ENCODE measurements at places on chromosomes 12 and 14.

DNA sequence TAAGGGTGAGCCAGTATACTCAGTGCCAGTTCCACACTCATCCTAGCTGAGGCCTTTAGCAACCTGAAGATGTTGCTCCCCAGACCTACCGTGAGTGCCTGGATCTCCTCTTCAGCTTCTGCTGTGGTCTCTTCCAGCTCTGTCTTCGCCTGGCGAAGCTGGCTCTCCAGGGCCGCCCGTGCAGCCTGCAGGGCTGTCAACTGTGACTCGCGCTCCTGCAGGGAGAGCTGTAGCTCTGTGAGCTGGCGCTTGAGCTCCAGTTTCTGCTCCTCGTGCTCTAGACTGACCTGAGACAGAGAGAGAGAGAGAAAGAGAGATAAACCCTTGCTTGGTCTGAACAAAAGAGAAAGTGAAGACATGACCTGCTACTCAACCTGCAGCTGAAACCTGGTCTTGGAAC lies 84.0 kb downstream of the PRKAB1 start:
- no peak for DNase-seq

- no peak for DNase-seq
Measured at GRCh38 chr12:51755251-51755650, 93.3 kb downstream of the FIGNL2 start.

GRCh38 chr12:49328816-49329215 lies 5.8 kb downstream of the TROAP start:
- DNase-seq = no peak

DNA sequence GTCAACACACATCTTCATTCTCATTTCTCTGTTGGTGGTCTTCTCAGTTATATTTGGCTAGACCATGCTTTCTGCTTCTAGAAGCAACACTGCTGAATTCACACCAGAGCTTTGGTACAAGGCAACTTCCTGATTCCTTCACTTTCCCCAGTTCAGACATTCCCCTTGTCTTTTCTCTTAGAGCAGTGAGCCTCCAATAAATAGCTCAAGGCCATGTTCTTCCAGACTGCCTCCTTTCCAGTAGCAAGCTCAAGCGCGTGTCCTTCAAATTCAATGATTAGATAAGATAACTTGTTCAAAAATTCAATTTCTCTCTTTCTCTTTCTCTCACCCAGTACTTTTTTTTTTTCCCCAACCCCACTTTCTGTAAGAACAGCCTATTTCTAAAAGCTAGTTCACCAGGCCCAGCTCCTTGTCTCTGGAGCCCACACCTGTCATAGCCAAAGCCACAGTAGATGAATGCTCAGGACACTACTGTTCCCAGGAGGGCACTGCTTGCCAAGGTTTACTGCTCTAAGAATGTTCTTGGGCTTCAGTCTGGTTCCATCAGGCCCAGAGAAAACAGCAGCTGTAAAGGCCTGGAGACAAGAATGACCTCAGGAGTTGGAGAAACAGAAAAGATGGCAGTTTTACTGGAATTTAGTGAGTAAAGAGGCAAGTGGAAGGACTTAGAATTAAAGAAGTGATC lies 17.7 kb downstream of the TBK1 start:
- DNase-seq = no peak

- DNase-seq = no peak
Measured at GRCh38 chr12:106204312-106204711, 43.5 kb downstream of the CKAP4 start.

DNA sequence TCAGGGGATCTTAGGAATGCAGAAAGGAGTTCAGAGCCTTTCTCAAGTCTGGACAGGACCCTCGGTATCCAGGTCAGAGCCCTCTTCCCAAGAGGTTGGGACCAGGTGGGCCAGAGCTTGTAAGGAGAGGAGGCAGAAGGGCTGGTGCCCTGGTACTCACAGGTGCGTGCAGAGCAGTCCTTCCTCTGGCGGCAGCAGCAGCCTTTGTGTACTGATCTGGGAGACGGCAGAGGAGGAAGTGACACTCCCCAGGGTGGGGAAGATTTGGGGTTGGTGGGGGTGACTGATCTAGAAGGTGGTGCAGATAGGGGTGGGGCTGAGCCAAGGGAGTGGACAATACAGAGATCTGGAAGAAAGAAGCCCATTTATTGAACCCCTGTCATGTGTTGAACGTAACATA lies at the start of gene ITGB7:
TSS of gene ITGB7 (minus strand) at position 210 of the 400 bp plus-strand sequence. CDS start 6,808 bp downstream, outside the sequence.
- no peak for DNase-seq

DNA sequence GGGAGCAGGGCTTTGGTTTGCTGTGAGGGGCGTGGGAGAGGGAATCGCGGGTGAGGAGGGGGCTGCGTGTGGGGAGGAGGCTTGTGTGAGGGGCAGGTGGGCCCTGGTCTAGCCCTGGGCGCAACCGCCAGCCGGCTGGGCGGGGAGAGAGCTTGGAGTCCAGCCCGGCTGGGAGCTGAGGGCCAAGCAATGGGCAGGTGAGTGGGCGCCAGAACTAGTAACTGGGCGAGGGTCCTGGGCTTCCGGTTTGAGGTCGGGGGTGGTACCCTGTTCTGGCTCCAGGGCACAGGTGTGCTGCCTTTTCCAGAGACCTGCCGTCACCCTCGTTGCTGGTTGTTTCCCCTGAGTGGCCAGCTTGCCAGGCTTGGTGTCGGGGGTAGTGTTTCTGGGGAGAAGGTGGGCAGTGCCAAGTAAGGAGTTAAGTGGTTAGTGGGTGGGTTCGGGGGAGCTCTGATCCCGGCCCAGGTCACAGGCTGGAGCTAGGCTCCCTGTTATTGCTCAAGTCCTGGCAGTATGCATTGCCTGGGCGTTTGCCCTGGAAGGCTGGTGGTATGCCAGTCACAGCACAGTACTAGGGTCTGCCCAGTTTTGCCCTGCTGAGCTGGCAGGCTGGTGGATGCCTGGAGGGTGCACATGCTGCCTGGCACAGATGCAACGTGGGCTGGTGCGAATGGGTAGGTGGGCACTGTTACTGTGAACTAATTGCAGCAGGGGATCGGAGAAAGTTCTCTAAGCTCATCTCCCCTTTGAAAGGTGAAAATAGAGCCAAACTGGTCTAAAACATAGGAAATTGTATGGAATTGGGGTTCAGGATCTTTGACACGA lies 683 bp downstream of the CIPC start:
- no peak for DNase-seq

All from fibroblast of skin of abdomen (primary cell).